ENCODE measurements at places on chromosomes 13 and 19.

DNA sequence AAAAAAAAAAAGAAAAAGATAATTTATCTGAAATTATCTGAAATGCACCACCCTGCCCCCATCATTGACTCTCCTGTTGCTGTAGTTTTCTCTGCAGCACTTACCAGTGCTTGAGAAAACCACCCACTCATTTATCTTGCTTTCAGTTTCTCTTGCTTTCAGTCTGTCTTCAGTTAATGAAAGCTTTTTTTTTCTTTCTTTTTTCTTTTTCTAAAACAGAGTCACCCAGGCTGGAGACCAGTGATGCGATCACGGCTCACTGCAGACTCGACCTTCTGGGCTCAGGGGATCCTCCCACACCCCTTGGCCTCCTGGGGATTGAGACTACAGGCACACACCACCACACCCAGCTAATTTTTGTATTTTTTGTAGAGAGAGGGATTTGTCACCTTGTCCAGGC is 4.3 kb upstream of the ACP5 start:
- no peak for DNase-seq

DNA sequence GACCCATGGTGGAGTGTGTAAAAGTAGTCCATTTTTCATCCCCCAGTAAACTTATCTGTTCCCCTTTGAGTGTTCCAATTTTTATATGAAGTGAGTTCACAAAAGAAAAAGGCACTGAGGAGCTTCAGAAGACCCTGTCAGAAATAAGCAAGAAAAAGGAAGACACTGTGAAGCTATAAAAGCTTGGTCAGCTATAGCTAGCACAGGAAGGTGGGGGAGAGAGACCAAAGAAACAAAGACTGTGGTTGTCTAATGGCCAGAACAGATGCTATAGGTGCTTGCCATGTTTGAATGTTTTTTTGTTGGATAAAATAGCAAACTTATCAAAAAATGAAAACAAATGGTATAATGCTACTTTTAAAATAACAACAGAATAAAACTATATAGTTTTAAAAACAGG is 46.5 kb downstream of the RCBTB2 start:
- DNase-seq, result no peak

DNA sequence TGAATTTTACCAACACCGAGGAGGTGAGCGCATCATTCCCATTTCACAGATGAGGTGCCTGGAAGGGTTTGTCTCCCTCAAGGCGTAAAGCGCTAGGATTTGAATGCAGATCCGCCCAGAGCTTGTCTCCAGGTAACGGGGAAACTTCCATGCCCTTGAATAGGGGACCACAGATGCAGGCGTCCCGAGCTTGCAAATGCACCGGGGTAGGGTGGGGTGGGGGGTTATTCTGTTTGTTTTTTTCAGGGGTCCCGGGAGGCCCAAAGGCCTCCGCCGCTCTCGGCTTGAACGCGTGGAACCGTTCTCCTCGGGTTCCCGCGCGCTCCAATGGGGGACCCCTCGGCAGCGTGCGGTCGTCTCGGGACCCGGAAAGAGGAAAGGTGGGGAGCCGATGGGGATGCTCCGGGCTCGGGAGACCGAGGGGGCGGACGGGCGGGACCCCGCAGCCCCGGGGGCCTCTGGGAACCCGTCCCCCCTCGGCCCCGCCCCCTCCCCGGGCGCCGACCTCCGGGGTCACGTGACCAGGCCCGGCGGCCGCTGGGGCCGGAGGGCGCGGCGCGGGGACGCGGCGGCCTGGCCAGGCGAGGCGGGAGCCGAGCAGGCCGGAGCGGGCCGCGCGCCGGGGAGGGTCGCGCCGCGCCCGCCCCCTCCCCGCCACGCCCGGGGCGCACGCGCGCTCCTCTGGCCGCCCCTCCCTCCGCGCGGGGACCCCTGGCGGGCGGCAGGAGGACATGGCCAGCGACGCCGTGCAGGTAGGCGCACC is at the start of gene PKN1:
Gene PKN1 (plus strand): TSS at position 516 of the 763 bp plus-strand sequence. CDS start 216 bp downstream, at position 732.
- peak; percentile 28 for DNase-seq

GRCh38 chr13:65856431-65856830 is 1373.7 kb downstream of the PCDH9 start:
- no peak for DNase-seq

- DNase-seq, result peak; percentile 38
These were observed 924 bp downstream of the RGCC start for GRCh38 chr13:41458187-41458760.

- no peak for DNase-seq
These were observed at the start of gene NFIX for GRCh38 chr19:12994701-12995595. NFIX (plus strand) TSS chr19:12995475; CDS start chr19:12995838, 363 bp downstream.

GRCh38 chr13:20378721-20379120 is 146.6 kb upstream of the GJB6 start:
- DNase-seq, result no peak

- DNase-seq, result no peak
These were observed 11.1 kb upstream of the RSPH6A start for GRCh38 chr19:45825917-45826893.

- DNase-seq, result no peak
These were observed 7.9 kb upstream of the WBP4 start for GRCh38 chr13:41053384-41053826.

Data from NCI-H1417 (cell line).